ENCODE measurements at places on chromosomes 11 and 22. TPM values are rescaled to one million over a fixed set of nuclear protein-coding genes. Genes with fewer than 3 reads are reported as not detected.
A peak's percentile ranks its signal among the peaks of the same experiment; 100 is the strongest.

APLNR gene
- total RNA-seq, result not detected

CECR2 gene
- 1.6 TPM for total RNA-seq

- DNase-seq, result no peak
- H3K4me1 ChIP-seq, result peaks cover 28% of the 10 kb centered on the region
- peaks cover 1% of the 10 kb centered on the region for H3K36me3 ChIP-seq
- no peak overlapping the region for H3K4me3 ChIP-seq
- no peaks in the 10 kb centered on the region for H3K27me3 ChIP-seq
Observed at GRCh38 chr11:33909552-33909951, 17.7 kb upstream of the LMO2 start.

DNA sequence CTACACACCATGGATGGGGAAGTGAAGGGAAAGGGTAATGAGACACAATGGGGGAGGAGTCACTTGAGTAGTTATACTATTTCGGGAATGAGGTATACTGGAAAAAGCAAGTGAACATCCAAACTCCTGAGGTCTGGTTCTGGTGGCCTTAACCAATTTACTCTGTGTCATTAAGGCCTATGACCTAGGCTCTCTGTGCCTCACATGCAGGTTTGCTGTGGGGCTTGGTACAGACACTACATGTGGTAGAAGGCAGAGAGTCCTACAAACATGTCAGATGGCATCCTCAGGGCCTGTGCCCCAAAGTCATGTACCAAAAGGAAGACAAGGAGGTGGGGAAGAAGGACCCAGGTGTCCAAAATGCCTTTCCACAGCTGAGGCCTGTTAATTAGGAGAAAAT, 98.9 kb downstream of the TRIM29 start:
- no peak for DNase-seq
- H3K27ac ChIP-seq, result no peak overlapping the region
- no peak overlapping the region for H3K4me3 ChIP-seq

GRCh38 chr11:12942157-12942556, 67.0 kb upstream of the RASSF10 start:
- H3K4me3 ChIP-seq, result no peak overlapping the region
- H3K4me1 ChIP-seq, result no peaks in the 10 kb centered on the region
- DNase-seq, result no peak
- H3K27me3 ChIP-seq, result peaks cover 7% of the 10 kb centered on the region
- H3K27ac ChIP-seq, result no peak overlapping the region

DNA sequence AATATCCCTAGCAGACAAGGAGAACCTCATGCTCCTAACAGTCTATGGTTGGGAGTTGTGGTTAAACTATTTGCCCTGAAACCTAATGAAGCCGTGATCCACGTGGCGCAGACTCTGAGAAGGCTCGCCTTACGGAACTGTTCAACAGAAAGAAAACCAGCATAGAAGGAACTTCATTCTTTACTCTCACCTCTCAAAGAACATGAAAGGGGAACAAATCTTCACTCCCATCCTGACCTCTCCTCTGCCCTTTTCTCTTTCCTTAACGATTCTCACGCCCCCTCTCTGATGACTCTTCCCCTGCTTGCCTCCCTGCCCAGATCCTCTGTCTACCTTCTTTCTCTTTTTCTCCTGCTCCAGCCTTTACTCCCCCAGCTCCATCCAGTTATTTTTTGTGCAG, 54.2 kb downstream of the IRAG1 start:
- no peaks in the 10 kb centered on the region for H3K27me3 ChIP-seq
- no peak for DNase-seq
- peak overlapping the region; percentile 39 for H3K4me3 ChIP-seq
- H3K36me3 ChIP-seq, result no peaks in the 10 kb centered on the region
- peak overlapping the region; percentile 96 for H3K27ac ChIP-seq

Measured in activated B cell treated with CpG ODN at 0.5 μM for 24 hours (primary cell).